NCI-H226 (cell line): ENCODE measurements at places on chromosomes 7 and 10.

- peak; percentile 31 for DNase-seq
These were observed 14.1 kb downstream of the BMPR1A start for GRCh38 chr10:86770412-86770960.

- DNase-seq = no peak
These were observed 60.2 kb downstream of the ZNF467 start for GRCh38 chr7:149713061-149713730.

DNA sequence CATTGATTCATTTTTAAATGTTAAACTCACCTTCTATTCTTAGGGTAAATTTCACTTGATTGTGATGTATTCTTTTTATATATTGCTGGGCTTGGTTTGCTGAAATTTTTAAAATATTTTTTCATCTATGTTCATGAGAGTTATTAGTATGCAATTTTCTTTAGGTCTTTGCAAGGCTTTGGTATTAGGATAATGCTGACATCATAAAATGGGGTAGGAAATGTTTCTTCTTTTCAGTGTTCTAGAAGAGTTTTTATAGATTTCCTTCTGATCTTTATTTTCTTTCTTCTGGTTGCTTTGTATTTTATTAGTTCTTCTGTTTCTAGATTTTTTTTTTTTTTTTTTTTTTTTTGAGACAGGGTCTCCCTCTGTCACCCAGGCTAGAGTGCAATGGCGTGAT, 56.3 kb downstream of the AHCYL2 start:
- no peak for DNase-seq

DNA sequence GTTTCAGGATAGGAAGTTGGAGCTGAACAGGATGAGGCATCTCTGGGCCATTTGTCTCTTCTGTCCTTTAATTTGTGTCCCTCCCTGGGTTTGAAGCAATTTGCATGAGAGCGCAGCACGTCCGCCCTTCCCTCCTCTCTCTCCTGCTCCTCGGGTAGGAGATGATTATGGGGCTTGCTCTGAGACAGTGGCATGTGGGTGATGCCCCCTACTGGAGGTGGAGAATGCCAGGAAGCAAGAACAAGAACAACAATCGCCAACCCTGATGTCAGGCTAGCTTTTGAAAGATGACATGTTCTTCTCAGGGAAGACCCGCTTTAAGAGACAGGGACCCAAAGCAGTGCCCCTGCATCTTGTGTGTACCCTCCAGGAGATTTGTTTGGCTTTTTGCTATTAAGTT, 63.9 kb upstream of the LOXL4 start:
- DNase-seq = peak; percentile 3

DNA sequence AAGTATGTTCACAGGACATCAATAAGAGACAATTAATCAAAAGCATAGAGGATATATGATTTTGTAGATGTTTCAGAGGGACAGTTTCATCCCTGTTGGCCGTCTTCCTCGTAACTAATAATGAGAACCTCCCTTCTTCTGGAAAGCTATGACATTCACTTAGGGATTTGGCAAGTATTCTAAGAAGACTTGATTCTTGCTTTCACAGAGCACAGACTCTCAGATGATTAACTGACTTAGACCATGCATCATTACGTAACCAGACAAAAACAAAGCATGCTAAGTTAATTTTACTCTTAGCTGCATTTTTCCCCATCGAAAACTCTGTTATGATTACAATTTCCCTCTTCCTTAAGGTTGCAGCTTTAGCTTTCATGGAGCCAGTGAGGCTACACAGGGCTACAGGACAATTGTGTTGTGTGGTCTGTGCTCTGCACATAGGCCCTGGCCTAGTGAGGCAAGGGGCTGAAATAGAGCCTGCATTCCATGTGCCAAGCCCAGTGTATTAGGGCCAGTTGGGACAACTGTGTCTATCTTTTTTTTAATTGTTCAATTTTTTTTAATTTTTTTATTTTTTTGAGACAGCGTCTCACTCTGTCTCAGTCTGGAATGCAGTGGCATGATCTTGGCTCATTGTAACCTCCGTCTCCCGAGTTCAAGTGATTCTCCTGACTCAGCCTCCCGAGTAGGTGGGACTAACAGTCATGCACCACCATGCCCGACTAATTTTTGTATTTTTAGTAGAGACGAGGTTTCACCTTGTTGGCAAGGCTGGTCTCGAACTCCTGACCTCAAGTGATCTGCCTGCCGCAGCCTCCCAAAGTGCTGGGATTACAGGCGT, 105.3 kb downstream of the PLXDC2 start:
- peak; percentile 60 for DNase-seq

DNA sequence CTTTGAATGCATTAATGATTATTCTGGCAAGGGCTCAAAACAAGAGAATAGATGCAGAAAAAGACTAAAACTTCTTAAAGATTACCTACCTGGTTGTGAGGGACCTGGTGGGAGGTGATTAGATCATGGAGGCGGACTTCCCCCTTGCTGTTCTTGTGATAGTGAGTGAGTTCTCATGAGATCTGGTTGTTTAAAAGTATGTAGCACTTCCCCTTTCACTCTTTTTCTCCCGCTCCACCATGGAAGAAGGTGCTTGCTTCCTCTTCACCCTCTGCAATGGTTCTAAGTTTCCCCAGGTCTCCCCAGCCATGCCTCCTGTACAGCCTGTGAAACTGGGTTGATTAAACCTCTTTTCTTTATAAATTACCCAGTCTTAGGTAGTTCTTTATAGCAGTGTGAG, 226.6 kb downstream of the ARHGAP12 start:
- no peak for DNase-seq

- no peak for DNase-seq
These were observed 17.2 kb downstream of the INPP5F start for GRCh38 chr10:119742947-119743648.

GRCh38 chr10:70534281-70534680, 55.7 kb downstream of the PALD1 start:
- DNase-seq = no peak

DNA sequence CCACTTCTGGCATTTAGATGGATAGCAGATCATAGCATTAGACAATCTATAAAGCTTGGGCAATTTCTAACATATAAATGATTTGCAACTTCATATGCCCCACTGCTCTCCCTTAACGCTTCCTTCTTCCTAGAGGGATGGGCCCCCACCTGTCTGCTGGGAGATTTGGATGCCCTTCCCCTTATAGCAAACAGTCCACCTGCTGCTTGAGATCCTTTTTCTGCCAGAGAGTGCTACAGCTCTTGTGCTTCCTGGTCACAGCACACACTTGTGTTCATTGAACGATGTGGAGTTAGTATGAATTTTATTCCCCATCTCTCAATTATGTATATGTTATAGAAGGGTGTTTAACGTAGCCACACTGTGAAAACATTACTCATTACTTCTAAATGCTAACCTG, 10.4 kb upstream of the PCGF5 start:
- no peak for DNase-seq

DNA sequence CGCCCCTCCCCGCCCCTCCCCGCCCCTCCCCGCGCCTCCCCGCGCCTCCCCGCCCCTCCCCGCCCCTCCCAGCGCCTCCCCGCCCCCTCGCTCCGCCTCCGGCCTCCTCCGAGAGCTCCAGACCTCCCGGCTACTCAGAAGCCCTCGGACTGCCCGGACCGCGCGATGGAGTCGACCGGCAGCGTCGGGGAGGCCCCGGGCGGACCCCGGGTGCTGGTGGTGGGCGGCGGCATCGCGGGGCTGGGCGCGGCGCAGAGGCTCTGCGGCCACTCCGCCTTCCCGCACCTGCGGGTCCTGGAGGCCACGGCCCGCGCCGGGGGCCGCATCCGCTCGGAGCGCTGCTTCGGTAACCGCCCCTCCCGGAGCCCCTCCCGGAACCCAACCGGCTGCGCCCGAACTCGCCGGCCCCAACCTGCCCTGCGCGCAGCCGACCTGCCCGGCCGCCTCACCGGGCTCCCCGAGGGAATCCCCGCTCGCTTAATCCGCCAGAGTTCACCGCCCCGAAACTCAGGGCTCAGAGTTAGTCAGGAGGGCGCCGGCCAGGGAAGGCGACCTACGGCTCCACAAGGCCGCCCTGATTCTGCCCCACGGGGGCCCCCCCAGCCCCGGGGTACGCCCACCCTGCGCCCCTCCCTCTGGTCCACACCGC, at the start of gene PAOX:
Gene PAOX (plus strand): TSS at position 111 of the 649 bp plus-strand sequence. CDS start 55 bp downstream, at position 166.
- DNase-seq = no peak

DNA sequence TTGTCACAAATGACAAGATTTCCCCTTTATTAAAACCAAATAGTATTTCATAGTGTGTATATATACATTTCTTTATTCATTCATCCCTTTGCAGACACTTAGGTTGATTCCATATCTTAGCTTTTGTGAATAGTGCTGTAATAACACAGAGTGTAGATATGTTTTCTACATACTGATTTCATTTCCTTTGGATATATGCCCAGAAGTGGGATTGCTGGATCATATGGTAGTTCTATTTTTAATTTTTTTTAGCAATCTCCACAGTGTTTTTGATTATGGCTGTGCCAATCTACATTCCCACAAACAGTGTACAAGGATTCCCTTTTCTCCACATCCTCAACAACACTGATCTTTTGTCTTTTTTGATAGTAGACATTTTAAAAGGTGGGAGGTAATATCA, 46.4 kb downstream of the CSTF2T start:
- peak; percentile 31 for DNase-seq

DNA sequence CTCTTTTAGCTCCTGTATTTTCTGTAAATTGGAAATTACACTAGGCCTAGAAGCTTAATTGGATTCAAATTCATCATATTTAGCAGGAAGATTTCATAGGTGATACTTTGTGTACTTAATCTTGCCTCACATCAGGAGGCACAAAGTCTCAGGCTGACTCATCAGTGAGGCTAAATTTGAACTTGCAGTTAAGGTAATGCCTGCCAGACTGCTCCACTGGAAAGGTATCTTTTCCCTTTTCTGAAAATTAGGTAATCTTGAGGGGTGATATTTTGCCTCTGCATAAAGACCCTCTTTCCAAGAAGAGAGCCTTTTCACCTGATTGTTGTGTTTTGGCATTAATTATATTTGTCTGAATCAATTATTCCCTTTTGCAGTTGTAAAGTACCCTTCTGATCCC, 14.6 kb downstream of the PPIA start:
- peak; percentile 34 for DNase-seq

GRCh38 chr7:94182066-94182465, 177.9 kb upstream of the BET1 start:
- peak; percentile 55 for DNase-seq

DNA sequence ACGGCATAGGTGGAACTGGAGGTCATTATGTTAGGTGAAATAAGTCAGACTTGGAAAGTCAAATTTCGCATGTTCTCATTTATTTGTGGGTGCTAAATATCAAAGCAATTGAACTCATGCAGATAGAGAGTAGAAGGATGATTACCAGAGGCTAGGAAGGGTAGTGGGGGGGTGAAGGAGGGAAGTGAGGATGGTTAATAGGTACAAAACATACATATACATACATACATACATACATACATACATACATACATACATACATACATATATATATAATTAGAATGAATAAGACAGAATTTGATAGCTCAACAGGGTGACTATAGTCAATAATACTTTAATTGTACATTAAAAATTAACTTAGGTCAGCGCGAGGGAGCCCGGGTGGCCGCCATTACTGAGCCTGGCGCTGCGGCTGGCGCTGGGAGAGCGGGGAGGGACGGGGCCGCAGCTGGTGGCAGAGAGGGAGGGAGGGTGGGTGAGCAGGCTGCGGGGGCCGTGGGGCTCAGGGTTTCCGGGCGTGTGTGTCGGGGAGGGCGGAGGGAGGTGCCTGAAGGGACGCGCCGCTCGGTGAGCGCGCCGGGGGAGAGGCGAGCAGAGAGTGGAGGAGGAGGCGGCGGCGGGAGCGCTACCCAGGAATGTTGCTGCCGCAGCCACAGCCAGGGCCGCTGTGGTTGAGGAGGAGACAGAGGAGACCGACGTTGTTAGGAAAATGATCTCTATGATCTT, 85.8 kb upstream of the EGFR start:
- DNase-seq = peak; percentile 67

DNA sequence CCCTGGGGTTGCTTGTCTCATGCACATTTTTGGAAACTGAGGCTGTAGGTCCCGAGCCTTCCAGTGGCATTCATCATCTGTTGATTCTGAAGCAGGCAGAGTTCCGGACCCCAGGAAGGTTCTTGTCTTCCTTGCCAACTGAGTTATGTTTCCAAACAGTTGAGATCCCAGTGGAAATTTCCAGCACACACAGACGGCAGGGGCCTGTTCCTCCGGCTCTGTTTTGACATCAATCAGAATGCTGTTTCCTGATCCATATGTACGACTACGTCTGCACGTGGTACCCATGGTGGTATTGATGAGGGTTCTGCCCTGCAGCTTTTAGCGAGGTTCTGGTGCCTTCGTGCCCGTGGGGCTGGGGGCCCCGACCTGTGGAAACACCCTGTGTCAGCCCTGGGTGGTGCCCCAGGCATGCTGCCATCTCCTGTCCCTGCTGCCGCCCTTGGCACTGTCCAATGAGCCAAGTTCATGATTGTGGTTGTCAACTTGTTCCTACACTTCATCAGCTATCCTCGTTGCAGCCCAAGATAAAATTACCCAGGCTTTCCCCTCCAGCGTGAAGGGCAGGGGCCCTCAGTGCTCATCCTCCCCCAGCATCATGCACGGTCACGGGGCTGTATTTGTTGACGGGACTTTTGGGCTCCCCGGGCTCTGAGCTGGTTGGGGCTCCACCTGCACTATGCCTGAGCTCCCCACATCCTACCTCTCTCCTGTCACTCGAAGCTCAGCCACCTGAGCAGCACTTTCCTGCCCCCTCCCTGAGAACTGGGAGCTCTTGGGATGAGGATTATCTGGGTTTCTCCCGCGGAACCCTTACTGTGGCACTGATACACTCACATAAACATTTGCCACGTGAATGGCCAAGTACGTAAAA, 7.8 kb upstream of the DPYSL4 start:
- no peak for DNase-seq

- DNase-seq = no peak
These were observed 106.8 kb downstream of the CYP26A1 start for GRCh38 chr10:93180482-93180931.

GRCh38 chr10:96129387-96130325, at the start of gene ZNF518A:
Gene ZNF518A, plus strand, starts transcription at chr10:96130297. Its CDS starts 26,026 bp downstream, at chr10:96156323.
- peak; percentile 95 for DNase-seq
